Renal cortical epithelial cell (primary cell): ENCODE measurements at places on chromosomes 5 and 9. TPM values are rescaled to one million over a fixed set of nuclear protein-coding genes. Genes with fewer than 3 reads are reported as not detected.

Gene TLR4
- 0.70 and 2.1 TPM in 2 replicates for total RNA-seq

Gene CACFD1
- total RNA-seq: 9.2 and 22.0 TPM in 2 replicates

Gene PCDHB5
- total RNA-seq: 0.35 and 10.0 TPM in 2 replicates

Gene FOXD4L6
- 0.10 and 0.17 TPM in 2 replicates for total RNA-seq

Gene GRAMD2B
- total RNA-seq: 66.9 and 86.0 TPM in 2 replicates

Gene ADRB2
- 2.7 and 7.6 TPM in 2 replicates for total RNA-seq

Gene SPATA31A3
- total RNA-seq: not detected in 2 replicates

Gene FAT2
- 0.17 and 0.89 TPM in 2 replicates for total RNA-seq

Gene C5
- total RNA-seq: 0.87 and 2.6 TPM in 2 replicates

Gene LAMC3
- 0.05 TPM in 1 of 2 replicates, not detected in the other for total RNA-seq

Gene SLC46A2
- total RNA-seq: not detected in 2 replicates

Gene GPX3
- total RNA-seq: 5.2 and 102 TPM in 2 replicates

Gene CSF2
- 0.60 and 217 TPM in 2 replicates for total RNA-seq

Gene PHF24
- total RNA-seq: under 0.01 TPM in 1 of 2 replicates, not detected in the other

Gene HMMR
- total RNA-seq: 1.4 and 18.9 TPM in 2 replicates
